Stimulated activated CD8-positive, alpha-beta memory T cell treated with anti-CD3 and anti-CD28 coated beads, Interleukin-4, amount 100 ng/mL, for 4 hours (primary cell): ENCODE measurements at places on chromosomes 1 and 21.

DNA sequence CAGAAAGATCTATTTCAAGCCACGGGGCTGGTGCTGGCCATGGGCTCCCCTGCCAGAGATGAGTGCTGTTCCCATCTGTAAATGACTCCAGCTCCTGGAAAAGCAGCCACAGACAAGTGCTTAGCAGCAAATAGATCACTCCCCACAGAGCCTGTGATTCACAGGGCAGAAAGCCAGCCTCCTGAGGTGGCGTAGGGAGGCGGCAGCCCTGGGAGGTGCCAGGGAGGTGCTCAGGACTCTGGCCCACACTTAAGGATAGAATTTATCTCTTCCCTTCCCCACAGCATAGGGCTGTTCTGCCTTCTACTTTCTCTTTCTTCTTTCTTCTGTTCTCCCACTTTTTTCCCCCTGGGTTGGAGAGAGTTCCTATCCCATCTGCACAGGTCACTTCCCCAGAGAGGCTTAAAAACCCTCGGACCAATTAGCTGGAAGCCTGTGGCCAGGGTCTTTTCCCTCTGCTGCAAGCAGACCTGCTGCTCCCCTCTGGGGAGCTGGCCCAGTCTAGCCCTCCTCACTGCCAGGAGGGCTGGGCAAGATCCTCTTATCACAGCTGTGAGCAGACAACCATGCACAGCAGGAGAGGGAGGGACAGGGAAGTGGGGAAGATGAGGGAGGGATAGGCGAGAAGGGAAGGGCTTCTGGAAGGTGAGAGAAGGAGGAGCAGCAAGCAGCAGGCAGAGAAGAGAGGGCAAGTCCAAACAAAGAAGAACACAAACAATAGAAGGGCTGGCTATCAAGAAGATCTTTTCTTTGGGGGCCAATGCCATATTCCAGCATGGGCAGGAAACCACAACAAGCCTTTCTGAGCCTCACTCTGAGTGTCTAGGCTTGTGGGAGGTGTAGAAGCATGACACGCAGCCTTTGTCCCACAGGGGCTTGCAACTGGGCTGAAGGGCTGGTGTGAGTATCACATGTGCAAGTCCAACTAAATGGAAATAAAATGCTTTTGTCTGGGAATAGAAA, 41.0 kb downstream of the KCND3 start:
- DNase-seq, result no peak

GRCh38 chr1:26874896-26875295, 11.9 kb downstream of the SFN start:
- no peak for DNase-seq

GRCh38 chr1:115105831-115106230, 16.5 kb upstream of the TSPAN2 start:
- DNase-seq, result no peak

DNA sequence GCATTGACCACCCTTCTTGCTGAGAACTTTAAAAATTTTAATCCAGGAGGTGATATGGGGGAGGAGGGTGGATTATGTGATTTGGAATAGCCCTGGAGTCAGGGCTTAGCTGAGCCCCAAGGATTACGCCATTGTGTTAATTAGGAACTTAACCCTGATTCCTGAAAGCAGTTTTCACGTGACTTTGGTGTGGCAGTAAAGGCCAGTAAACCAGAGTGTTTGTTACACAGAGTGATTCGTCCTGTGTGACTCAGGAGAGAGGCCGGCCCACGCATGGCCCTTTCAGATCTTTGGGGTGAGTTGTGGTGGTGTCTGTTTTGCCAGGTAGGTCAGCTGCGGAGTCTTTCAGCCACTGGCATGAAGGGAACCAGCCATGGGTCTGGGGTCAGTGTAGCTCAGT, 107.6 kb downstream of the NOS1AP start:
- DNase-seq, result no peak

GRCh38 chr21:29826386-29826785, 113.4 kb downstream of the GRIK1 start:
- no peak for DNase-seq

- DNase-seq, result no peak
Observed at GRCh38 chr1:41915786-41916571, 2.7 kb downstream of the HIVEP3 start.

GRCh38 chr1:156443286-156443685, 57.3 kb downstream of the MEF2D start:
- DNase-seq, result no peak

DNA sequence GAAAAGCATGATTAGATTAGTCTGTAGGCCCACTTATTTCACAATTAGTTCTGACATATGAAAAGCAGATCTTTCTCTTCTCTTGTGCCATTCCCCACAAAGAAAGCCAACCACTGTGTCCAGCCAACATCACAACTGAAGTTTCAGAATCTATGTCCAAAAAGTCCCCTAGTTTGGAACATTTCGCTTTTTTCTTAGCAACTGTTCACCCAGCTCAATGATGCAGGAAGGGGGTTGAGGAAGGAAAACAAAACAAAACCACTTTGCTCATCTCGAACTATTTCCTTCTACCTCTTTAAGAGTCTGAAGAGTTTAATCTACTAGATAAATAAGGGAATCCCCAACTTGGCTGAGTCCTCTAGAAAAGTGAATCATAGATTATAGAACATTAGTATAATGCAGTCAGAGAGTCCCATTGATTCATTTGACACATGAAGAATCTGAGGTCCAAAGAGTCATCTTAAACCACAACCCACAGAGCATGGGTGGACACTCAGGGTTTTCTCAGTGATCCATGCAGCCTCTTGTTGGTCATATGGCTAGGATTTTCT, 159.3 kb upstream of the SGIP1 start:
- DNase-seq, result no peak

DNA sequence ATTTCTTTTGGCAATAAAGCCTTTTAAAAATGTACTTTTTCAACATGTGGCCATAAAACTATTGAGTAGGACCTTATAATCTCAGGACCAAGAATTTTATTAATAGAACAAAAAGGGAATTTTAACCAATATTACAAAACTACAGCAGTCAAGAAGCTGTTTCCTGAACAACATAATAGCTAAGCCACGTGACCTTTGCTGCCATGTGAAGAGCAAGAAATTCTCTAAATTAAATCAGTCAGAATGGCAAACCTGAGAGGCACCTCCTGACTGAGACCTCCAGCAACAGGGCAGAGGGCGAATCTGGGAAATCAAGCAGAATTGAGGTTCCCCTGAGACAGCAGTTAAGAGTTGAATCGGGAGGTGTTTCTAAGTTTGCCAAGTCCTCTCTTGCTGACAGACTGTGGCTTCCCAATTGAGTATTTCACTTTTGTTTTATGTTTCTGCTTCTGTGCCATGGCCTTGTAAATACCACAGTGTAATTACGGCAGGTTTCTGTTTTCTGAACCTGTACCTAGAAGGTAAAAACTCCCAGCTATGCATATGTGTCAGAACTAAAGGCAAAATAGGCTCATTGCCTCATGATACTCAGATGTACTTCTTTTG, 358.4 kb downstream of the NTNG1 start:
- DNase-seq, result no peak

DNA sequence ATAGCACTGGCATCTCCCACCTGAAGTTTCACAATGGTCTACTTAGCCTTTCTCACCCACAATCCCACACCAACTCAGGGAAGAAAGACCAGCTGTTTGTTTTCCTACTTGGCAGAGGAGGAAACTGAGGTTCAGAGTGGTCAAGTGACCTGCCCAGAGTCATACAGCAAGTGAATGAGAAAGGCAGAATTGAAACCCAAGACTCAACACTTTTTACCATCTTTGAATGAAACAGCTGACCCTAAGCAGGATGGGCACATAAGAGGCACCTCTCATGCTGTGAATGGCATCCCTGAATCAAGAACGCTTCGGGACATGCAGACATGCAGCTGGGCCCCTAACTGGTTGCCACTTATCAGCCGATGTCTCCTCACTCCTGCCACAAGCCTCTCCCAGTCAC, 193.8 kb downstream of the HIVEP3 start:
- DNase-seq, result no peak

GRCh38 chr1:228228601-228229074, 20.8 kb downstream of the OBSCN start:
- no peak for DNase-seq

- no peak for DNase-seq
Observed at GRCh38 chr21:43585924-43586413, 73.3 kb downstream of the HSF2BP start.

GRCh38 chr1:183882335-183883167, 77.6 kb downstream of the RGL1 start:
- no peak for DNase-seq

DNA sequence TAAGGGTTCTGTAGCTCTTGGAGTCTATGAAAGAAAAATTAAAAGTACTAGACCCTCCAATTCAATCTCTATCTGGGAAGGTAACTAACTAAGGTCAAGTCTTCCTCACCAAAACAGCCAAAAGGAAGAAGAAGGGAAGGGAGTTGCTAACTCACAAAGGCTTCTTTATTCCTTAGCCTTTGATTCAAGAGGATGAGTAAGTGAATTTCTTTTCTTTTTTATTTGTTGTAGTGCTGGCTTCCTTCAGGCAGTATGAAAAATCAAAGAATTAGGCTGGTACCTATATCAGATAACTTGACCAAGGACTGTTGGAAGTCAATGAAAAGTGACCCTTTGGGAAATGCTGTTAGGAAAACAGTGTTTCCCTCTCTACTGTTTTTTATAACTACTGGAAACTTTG, 144.4 kb upstream of the NRIP1 start:
- no peak for DNase-seq

DNA sequence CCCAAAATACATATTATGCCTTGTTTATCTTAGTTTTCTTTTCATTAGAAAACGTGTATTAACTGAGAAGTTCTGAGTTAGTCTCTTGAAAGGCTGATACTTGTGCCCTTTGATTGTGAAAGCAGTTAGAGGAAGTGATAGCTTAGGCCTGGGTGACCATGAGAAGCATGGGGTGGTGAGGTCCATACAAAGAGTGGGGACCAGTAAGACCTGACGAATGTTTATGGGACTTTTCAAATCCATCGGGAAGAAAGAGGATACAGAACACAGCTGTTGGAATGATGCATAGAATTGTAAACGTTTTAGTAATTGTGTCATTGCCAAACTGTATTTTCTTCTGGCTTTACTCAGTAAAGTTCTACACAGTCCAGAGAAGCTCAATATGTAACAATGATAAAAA, 259.8 kb downstream of the LMO4 start:
- DNase-seq, result no peak

- no peak for DNase-seq
Observed at GRCh38 chr1:942411-942821, 16.6 kb downstream of the NOC2L start.

- no peak for DNase-seq
Observed at GRCh38 chr1:89502895-89503294, 21.7 kb upstream of the LRRC8B start.

GRCh38 chr1:216379441-216379840, 43.8 kb downstream of the USH2A start:
- DNase-seq, result no peak

GRCh38 chr21:37292941-37293340, 25.8 kb upstream of the VPS26C start:
- no peak for DNase-seq

GRCh38 chr21:34004974-34005373, 68.4 kb upstream of the MRPS6 start:
- no peak for DNase-seq

- DNase-seq, result no peak
Observed at GRCh38 chr21:34897828-34898227, 151.3 kb downstream of the RUNX1 start.

DNA sequence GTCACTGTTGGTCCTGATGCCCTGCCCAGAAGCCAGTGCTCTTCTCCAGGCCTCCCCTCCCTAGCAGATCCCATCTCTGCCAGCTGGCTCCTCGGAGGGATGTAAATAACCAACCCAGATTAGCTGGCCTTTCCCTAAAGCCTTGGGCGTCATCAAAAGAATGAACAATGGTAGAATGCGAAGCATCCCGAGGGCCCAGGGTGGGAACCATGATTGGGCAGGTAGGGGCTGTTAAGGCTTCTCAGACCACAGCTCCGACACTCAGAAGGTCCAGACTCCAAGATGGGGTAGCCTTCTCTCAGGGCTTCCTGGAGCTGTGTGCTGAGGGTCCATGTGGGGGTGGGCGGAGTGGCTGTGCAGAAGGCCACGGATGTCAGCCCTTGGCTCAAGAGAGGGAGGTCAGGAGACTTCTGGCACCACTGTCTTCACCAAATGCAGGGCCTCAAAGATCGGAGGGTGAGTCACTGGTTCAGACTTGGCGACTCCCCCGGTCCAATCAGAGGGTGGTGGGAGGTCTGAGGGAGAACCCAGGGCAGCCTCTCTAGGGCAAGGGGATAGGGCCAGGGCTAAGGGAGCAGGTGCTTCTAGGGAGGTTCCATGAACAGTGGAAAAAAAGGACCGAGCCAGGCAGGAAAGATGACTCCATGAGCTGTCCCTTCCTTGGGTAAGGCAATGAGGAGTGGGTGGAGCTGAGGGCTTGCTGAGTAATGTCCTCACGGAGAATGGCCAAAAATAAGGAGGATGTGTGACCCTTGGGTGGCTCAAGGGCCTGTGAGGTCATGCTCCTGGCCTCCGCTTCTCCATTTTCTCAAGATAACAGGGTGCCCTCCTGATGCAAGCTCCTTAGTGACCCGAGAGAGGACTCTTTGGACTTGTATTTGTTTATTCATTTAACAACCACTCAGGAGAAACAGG, 58.4 kb upstream of the EPS8L3 start:
- no peak for DNase-seq

DNA sequence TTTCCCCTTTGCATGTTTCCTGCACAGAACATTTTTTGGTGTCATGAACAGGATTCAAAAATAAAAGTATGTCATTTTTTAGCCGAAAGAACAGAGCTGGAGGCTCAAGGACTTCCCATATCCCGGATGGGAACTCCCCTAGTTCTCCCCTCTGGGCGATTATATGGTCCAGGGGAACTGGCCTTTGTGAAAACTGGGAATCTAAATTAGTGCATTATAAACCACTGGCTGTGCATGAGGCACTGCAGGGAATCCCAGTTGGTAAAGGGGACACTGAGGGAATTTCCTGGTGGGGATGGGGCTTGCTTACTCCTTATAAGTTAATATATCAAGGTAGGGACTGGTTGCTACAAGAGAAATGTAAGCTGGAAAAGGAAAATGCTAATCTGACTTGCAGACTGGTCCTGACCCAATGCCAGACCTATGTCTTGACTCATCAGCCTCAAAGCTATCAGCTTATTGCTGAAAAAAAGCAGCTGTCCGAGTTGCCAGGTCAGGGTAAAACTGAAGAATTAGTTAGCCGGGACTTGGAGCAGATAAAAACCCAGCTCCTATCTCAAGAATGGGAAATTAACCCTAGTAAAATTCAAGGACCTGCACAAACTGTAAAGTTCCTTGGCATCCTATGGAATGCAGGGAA, 122.6 kb downstream of the FCRL5 start:
- DNase-seq, result no peak

DNA sequence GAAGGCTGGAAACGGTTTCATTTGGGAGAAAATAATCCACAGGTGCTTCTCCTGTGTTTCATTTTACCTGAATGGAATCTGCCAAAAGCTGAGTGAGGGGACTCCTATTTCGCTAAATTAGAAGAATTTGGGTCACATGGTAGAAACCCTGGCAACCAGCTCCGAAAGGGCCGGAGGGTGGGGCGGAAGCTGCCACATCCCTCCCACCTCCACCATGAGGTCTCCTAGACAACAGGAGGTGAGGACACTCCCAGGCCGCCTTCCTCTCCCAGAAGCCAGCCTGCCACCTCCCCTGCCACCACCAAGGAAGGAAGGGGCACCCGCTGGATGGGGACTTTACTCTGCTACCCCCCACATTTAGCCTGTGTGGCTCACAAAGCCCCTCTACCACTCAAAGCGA, 199.9 kb upstream of the ZC3H12A start:
- no peak for DNase-seq
